ENCODE measurements at places on chromosomes 2 and 18.

DNA sequence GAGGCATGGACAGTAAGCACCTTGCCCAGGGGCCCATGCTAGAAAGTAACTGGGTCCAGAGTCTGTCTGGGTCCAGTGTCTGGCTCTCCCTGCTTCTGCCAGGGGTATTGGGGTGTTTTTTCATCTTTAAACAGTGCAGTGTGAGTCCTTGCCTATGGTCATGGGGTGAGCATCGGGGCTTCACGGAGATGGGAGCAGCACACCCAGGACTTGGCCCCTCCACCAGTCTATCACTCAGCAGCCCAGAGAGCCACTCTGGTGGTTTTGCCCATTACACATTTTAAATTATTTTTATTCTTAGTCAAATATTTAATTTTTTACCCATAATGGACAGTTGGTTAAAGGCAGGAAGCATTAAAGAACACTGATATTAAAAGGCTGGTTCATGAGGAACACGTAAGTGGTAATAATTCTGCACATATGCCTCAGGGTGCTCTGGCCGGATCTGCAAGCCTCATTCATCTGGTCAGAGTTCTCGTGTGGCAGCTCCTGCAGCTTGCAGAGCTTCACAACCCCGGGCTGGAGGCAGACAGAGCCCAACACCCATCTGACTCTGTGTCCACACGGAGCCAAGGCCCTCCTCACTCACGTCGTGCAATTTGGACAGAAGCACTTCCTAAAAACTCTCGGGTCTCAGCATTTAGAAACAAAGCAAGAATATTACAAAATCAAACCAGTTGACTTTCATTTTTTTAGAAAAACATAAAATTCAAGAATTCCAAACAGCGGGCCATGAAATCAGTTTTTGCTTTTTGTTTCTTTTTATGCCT lies 204.1 kb downstream of the CTIF start:
- DNase-seq, result no peak

GRCh38 chr18:24204904-24205303 lies 66.0 kb downstream of the CABYR start:
- no peak for DNase-seq

DNA sequence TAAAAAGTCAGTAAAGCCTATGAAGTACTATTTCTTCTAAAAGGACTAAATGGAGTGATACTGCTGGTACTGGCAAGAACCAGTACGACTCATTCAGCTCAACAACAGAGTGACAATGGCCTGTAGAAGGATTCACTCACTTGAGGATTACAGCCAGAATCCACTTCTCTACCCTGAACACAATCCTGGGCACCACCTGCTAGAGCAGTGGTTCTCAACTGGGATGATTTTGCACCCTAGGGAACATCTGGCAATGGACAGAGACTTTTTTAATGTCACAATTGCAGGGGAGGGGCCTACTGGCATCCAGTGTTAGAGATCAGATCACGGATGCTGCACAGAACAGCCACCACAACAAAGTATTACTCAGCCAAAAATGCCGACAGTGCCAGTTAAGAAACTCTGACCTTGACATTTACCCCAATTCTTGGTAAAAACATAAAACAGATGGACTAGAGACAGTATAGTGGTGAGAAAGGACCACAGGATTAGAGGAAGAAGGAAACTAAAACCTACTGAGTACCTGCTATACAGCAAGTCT lies 5.0 kb downstream of the SPIRE1 start:
- peak; percentile 36 for DNase-seq

DNA sequence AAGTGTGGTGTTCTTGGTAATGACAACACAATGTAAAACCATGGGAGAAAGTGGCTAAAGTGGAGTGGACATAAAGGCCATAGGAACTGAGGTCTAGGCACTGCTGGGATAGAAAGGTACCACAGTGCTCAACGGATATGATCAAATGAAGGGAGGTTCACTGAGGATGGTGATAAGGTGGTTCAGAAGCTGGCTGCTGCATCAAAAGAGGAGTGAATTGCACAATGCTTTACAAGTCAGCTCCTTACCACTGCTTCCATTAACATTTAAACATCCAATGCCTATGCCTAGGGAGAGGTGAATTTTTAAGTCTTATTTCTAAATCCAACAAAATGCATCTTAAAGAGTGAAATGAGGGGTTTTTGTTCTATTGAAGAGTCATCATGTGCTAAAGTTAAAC lies 100.1 kb upstream of the ITGB6 start:
- no peak for DNase-seq

DNA sequence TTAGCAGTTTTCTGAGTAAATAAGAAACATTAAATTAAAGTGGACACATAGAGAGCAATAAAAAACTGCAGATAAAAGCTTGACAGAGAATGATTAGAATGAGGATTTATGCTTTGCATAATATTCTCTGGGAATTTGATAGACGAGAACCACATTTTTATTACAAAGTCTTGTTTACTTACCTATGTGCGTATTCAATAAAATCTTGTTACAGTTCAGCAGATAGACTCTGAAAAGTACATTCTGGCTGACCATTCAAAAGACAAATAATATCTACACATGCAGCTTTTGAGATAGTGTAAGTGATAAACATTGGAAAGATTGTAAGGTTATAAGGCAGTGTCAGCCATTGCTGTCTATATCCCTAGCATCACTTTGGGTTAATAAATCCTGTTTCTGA lies 381.6 kb downstream of the NYAP2 start:
- no peak for DNase-seq

DNA sequence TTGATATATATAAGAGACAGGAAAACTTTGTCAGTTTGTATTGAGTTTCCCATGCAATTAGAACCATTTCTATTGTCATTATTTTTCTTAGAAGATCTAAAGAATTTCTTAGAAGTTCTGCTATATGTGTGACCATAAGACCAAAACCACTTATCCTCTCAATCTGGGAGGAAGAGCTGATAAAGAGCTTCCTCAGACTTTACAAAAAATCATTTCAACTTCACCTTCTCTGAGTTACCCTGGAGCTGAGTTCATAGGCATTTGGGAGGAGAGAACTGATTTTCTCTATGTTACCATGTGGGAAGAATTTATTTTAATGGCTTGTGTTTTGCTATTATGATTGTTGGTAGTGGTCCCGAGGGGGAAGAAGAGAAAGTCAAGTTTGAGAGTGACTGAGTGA lies 329.3 kb downstream of the GPD2 start:
- DNase-seq, result no peak

DNA sequence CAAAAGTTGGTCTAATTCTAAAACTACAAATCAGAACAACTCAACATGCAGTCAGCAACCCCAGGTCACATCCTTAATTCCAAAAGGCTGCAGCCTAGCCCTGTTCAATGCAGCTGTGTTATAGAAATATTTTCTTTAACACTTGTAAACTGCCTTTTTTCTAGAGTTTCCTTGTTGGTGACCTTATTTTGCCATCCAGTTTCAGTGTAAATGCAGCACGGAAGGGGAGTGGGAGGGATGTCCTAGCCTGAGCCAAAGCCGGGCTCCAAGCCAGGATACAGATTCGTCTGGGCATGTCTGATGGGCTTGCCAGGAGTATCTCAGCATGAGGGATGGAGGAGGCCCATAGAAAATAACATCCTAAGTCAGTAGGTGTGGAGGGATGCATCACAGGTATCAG lies 17.7 kb upstream of the SP3 start:
- no peak for DNase-seq

DNA sequence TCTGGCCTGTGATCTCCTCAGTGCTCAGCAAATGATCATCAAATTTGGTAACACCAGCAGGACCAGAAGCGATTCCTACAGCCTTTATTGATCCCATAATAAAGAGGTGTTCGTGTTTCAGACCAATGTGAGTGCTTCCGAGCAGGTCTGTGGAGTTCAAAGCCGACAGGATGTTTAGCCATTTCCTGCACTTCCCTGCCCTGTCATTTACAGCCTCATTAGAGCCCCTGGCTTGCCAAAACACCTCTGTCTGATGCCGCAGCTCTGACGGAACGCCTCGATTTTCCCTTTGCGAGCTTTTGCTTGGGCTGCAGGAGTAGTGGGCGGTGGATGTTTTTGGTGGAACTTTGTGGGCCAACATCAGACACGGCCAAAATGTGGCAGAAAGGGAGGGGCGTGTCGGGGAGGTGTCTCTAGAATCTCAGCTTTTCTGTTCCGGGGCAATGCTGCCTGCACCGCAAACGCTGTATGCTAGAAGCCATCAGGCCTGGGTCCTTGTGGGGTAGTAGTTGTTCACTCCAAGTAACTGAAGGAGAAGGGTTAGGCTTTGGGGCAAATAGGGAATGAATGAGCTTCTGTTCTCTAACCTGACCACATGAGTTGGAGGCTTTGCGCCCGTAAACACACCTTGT lies 26.1 kb upstream of the INHBB start:
- no peak for DNase-seq

DNA sequence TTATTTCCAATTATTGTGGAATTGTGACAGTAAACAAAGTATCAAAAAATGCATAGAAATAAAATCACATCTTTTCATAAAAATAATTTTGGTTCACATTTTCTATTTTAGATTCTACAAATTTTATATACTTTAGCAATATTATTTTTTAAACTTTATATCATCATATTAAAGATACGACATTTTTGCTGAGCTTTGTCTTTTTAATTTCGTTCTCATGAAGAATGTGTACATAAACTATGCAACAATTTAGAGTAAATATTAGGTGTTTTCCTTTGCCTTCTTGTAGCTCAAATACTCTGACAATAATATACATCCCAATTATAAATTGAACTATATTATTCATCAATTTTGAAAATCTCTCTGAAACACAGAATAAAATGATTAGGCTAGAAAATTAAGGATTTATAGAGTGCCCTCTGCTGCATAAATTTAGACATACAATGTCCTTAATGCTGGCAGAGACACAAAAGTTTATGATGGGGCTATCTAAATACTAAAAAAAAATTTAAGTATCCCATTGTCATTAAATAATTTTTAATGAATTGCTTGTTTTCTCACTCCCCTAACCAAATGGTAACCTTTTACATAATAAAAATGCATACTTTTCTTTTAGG lies 45.7 kb downstream of the CCDC102B start:
- DNase-seq, result no peak
